ENCODE measurements at places on chromosomes 7 and 10.

- no peak for DNase-seq
Measured at GRCh38 chr10:71184421-71184820, 27.9 kb upstream of the UNC5B start.

GRCh38 chr7:7125963-7126362 lies 56.4 kb upstream of the C1GALT1 start:
- DNase-seq, result no peak

GRCh38 chr7:36724996-36725395 lies 702 bp upstream of the AOAH start:
- DNase-seq, result no peak

DNA sequence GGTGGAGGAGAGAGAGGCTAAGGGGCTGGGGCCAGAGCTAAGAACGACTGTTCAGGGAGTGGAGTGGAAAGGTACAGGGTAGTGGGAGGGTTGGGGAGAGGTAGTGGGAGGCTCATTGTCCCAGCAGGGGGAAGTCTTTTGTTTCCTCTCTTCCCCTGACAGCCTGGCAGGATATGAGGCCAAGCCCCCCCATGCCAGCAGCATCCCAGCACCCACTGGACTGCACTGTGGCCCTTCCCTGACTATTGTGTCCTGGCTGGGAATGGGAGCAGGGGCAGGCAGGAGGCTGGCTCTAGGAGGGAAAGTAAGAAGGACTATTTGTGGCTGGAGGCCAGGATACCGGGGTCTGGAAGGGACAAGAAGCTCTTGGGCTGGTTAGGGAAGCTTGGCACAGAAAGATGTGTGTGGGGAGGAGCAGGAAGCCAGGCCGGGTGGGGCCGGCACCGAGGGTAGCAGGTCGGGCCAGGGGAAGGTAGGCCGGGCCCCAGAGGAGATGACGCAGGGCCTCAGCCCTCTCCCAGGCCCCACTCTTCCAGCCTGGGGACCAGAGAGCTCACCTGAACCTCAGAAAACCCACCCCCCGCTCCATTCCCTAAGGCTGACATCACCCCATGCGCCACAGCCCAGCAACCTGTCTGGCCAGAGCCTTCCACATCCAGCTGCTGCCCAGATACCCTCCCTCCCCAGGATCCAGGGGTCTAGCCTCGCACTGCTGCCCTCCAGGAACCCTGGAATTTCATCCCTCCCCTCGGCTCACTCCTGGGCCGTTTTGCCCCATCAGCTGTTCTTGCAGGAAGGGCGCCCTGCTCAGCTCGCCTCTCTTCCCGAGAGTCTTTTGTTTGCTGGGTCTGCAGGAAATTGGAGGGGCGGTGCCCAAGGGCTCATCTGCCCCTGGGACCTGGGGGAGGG lies 8.8 kb upstream of the EPHB4 start:
- DNase-seq, result no peak

All from NCI-H187 treated with DMSO at 0.1 percent for 48 hours (cell line).